Esophagus muscularis mucosa (tissue), 4 donors: ENCODE measurements at places on chromosomes 6 and 20. TPM values are rescaled to one million over a fixed set of nuclear protein-coding genes. Genes with fewer than 3 reads are reported as not detected.

DNA sequence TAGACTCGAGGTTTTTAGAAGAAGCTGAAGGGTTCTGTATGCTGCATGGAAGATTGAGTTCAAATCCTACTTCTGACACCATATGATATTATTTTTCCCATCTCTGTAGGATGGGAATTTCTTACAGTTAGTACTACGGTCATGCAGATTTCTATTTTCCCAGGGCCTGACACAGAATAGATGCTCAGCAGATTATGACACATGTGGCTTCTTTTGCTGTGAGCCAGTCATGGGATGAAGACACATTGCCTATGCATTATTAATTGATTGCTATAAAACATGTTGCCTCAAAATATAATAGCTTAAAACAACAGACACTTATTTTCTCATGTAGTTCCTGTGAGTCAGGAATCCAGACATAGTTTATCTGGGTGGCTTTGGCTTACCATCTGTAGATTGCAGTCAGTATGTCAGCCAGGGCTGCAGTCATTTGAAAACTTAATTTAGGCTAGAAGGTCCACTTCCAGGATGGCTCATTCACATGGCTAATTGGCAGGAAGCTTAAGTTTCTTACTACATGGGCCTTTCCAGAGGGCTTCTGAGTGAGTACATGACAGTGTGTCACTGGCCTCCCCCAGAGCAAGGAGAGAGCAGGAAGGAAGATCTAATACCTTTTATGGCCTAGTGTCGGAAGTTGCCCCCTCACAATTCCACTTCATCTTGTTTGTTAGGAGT lies 29.5 kb downstream of the TOP1 start:
- no peak for DNase-seq

GRCh38 chr20:62845416-62846160 lies 16.0 kb downstream of the TCFL5 start:
- no peak for DNase-seq

The TMC2 gene
- 0.34 TPM for total RNA-seq

The LY6G6D gene
- not detected for total RNA-seq

The JPH2 gene
- total RNA-seq, result 187 TPM

The SEMG1 gene
- total RNA-seq, result not detected

The DEFB116 gene
- not detected for total RNA-seq
